NCI-H1694 (cell line): ENCODE measurements at places on chromosomes 7 and 10.

- no peak for DNase-seq
Measured at GRCh38 chr7:44633254-44634186, 27.1 kb downstream of the OGDH start.

DNA sequence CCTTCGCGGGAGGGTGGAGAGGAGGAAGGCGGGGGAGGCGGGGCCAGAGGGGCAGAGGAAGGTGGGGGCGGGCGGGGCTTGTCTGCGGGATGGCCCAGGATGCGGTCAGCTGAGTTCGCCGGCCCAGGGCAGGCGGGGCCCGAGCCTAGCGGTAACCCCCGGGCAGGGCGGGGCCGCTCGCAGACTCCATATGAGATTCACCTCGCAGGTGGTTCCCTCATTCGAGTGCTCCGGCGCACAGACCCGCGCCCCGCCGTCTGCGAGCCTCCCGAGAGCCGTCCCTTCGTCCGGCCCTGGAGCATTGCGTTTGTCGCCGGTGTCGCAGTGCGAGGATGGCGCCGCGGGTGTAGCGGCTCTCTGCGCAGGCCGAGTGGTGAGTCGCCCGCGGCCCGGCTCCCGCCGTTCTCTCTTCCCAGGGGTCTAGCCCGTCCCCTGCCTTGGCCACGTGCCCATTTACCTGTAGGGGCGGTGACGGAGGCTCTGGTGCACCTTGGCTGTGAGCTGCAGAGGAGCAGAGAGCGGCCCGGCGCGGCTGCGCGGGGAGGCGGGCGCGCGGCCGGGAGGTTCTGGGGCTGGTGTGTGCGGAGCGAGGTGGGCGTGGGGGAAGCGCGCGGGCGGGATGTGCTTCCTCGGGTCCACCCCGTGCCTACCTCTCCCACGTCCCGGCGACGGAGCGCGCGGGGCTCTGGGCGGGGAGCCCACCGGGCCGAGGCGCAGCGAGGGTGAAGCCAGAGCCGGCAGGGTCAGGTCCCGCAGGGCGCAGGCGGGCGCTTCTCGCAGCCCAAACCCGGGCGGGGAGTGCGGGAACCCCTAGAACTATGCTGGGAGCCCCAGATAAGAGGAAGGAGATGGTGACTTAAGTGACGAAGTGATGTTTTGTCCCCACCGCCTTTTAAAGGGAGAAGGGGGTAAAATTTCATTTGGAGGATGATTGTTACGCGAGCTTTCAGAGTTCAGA is at the start of gene UPP1:
Gene UPP1, plus strand, starts transcription at position 220 of the 958 bp plus-strand sequence. CDS start 5,519 bp downstream, outside the sequence.
- DNase-seq, result no peak

- DNase-seq, result no peak
Measured at GRCh38 chr7:146565872-146566271, 449.3 kb downstream of the CNTNAP2 start.

DNA sequence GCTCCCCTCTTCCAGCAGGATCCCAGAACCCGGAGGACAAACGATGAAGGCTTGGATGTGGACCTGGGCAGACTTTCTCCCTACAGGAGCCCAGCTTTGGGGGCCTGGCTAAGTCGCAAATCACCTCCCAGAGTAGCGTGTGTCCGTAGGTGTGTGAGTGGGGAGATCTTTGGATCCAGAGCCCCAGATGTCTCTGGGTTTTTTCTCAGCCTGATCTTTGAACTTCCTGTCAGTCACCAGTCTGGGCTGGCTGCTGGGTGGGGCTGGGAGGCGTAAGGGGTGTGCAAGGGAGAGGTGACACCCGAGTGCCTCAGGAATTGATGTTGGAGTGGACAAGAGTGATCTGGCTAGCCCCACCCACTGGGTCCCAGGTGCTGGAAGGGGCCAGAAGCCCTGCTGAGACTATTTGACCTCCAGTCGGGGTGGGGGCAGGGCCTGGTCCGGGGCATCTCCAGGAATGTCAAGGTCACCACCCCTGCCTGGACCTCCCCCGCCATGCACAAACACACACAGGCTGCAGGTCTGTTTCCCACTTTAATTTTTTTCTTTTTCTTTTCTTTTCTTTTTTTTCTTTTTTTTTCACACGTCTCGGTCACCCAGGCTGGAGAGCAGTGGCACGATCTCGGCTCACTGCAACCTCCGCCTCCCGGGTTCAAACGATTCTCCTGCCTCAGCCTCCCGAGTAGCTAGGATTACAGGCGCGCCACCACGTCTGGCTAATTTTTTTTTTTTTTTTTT is at the start of gene MOGAT3:
Gene MOGAT3, minus strand, starts transcription at position 175 of the 738 bp plus-strand sequence. CDS start 182 bp downstream, outside the sequence.
- DNase-seq, result no peak

GRCh38 chr10:8656261-8656660 is 601.8 kb downstream of the GATA3 start:
- no peak for DNase-seq

DNA sequence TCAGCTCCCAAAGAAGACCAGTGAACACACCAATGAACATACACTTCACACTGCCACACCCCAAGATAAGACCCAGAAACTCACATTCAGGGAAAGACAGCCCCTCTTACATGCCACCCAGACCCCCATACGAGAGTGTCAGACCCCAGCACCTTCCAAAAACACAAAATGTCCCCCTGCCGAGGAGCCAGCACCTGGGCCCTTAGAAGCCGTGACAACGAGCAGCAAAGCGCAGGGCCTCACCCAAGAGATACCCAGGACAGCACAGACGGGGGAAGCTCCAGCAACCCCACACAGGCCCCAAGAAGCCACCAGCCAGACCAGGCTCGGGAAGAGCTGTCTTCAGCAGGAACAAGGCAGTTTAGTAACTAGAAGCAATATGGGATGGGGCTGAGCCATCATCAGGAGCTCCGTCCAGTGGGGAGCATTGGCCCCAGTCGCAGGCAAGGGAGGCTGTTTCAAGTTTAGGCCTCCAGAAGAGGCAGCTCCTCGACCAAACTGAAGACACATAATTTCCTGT is 243.6 kb downstream of the PTPRN2 start:
- DNase-seq, result no peak

DNA sequence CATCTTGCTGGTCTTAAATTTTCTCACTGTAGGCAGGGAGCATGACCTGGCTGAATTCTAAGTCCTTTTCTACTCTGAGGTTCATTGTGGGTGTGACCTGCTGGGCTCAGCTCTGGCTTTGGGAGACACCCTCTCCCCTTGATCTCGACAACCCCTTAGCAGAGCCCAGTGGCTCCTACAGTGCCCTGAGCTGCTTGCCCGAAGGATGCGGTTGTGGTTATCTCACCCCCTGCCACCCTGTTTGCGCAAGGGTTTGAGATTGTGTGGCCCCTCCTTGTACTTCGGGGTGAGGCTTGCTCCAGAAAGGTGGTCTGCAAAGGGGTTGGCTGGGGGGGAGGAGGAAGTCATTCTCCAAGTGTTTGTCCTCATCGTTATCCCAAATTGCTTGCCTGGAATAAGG is 55.3 kb downstream of the TCF7L2 start:
- DNase-seq, result no peak

DNA sequence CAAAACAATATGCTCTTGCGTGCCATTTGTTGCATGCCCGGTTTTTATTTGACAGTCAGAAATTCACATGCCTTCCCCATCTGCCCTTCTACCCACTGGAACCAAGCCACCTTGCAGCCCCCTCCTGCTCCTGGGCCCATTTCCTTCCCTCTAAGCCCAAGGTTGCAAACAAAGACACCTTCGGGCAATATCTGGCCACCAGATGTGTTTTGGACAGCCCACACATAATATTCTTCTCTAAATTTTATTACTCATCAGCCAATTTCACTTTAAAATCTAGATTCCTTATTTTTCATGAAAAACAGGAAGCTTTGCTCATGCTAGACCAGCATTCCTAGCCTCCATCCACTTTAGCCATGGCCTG is 18.2 kb upstream of the C10orf105 start:
- no peak for DNase-seq

DNA sequence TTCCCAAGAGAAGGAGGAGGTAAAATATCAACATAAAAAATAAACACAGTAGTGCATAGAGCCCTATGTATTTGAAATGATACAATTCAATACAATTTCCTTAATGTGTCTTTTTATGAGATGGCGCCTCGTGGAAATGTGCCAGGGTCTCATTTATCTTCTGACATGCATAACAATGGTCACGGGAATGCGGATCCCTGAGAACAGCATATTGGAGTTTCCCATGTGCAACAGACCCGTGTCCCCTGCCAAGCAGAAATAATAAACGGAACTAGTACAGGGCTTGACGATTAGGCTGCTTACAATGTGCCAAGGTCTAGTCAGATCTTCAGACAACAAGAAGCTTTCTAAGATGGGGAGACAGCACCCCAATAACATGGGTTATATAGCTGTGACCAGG is 217.9 kb downstream of the ARHGAP21 start:
- no peak for DNase-seq

- DNase-seq, result no peak
Measured at GRCh38 chr7:77531038-77531437, 6.1 kb upstream of the PTPN12 start.

DNA sequence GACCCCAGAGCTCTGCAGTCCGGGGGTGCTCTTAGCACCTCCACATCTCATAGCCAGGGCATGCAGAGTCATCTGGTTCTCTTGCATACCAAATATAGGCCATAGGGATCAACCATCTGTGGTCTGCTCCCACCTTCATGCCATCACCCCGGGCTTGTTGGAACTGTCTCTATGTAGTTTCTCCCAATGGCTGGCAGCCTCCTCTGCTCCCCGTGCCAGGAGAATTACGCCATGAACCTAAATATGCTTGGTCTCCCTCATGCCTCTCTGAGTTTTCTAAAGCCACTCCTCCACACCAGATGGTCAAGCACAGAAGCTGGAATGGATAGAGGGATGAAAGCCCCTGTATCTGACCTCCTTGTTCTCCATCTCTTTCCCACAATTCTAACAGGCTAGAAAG is 302.6 kb upstream of the MYO3A start:
- DNase-seq, result no peak

GRCh38 chr7:148212731-148213130 is 377.8 kb upstream of the C7orf33 start:
- DNase-seq, result no peak

- peak; percentile 59 for DNase-seq
Measured at GRCh38 chr7:41940760-41941343, 238.0 kb upstream of the INHBA start.

DNA sequence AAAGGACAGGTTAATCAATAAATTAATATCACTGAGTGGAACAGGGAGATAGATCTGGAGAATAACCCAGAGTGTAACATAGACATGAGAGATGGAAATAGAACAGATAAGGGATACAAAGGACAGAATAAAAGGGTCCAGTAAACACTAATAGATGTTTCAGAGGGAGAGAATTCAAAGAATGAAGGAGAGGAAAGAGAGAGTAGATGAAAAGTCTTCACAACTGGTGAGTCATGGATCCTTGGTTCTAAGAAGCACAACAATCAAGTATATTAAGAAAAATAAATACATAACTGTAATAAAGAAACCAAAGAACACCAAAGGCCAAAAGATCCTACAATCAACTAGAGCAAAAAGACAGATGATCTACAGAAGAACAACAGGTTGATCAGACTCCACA is 66.3 kb downstream of the BEND7 start:
- no peak for DNase-seq

DNA sequence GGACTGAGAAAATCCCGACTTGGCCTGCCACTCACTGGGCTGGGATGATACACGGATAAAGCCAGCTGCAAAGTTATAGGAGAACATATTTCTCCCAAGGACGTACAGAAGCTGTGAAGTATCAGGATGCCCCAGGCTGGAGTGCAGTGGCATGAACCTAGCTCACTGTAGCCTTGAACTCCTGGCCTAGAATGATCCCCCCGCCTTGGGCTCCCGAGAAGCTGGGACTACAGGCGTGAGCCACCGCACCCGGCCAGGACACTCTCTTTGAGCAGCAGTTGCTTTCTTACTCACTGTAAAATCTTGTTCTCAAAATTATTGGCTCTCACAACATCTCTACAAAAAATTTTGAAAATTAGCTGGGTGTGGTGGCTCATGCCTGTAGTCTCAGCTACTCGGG is 50.4 kb downstream of the CLEC2L start:
- no peak for DNase-seq

- DNase-seq, result no peak
Measured at GRCh38 chr10:3803295-3803926, 18.4 kb upstream of the KLF6 start.

GRCh38 chr10:126634911-126635310 is 35.6 kb downstream of the C10orf90 start:
- DNase-seq, result no peak

DNA sequence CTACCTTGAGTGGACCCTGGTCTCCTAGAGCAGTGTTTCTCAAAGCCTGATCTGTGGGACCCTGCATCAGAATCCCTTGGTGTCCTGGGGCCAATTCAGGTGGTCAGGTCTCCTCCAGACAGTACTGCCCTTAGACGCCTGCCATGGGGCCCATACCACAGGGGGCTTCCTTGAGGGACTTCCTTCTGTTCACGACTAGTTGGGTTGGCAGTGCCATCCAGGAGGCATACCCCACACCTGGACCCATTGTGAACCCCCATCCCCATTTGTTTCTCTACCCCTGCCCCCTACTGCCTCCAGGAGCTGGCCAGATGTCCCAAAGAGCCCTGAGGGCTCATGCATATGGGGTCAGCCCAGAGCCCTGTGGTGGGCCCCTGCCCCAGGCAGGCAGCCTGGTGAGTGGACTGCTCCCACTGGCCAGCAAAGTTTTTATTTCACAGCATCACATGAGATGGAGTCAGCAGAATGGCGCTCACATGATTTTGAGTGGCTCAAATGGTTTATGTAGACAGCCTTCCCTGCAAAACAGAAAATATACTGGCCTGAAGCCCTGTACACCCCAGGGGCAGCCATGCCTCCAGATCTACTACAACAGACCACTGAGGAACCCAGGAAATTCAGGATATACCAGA is 259.9 kb upstream of the ZMIZ1 start:
- DNase-seq, result no peak

- no peak for DNase-seq
Measured at GRCh38 chr7:120770206-120770605, 87.7 kb downstream of the TSPAN12 start.

- no peak for DNase-seq
Measured at GRCh38 chr10:11870461-11870780, 47.3 kb downstream of the PROSER2 start.

DNA sequence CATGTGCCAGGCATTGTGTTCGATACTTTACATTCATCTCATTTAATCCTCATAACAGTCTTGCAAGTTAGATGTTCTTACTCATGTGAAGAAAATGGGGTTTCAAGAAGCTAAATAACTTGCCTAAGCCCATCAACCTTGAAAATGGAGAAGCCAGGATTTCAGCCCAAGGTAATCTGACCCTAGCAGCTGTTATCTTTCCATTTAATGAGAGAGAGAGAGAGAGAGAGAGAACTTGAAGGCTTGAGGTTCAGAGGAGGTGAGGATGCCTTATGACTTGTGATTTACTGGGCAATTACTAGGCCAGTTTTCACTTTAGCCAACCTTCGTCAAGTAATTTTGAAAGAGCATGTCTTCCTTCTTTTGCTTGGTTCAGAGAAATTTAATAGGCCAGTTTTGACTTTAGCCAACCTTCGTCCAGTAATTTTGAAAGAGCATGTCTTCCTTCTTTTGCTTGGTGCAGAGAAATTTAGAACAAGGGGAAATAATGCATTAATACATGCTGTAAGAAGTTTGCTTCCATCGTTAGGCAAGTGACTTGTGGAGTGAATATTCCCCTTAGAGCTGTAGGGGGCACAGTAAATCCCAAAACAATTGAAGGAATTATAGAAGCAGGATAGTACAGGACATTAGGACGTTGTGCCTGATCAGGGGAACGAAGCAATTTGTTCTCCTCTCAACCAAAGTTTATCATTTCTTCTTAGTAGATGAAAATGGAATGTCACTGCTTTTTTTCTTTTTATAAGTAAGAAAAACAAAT is 143.0 kb upstream of the BMPER start:
- no peak for DNase-seq
